CD4-positive, alpha-beta T cell treated with Interferon alpha-2 for 1 hour (primary cell): ENCODE measurements at places on chromosomes 4 and X.

DNA sequence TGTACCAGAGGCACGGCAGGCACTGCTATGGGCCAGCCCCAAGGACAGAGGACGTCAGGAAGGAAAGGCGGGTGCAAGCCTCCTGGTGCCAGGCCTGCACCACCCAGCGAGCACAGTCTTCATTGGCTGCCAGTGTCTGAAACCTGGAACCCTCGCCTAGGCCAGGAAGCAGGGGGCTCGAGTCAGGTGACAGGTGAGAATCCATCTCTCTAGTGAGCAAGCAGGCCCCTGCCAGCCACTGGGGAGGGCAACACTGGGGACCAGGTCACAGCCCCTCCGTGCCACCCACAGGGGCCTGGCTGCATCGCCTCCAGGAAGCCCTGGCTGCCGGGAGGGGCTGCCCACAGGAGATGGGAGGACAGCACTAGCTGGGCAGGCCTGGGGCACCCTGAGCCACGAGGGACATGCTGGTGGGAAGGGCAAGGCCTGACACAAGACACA is 6.9 kb upstream of the HAUS3 start:
- no peak for DNase-seq

DNA sequence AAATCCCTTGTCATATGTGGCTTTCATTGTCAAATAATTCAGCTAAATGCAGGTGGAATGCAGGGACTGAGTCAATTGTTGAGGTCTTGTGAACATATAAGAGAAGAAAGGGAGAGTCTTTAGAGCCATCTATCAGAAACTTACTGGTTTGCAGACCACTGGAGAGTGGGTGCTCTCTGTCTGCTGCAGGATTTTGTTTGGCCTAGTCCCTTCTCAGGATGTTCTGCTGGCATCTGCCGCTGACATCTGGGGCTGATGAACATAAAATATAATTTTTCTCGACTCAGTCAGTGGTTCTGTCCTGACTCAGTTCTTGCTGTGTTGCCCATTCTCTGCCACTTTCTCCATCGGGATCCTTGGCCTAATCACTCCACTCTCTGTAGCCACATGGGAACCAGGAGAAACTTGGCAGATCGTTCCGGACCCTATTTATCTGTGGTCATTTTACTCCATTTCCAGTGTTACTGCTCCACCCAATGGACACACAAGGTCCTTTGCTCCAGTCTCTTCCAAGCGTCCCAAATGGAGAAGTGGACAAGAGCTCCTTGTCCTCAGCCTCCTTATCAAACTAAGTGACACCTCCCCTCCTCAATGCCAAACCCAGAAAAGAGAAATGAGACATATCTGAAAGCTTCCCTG is 436.2 kb downstream of the FAT4 start:
- DNase-seq = no peak

DNA sequence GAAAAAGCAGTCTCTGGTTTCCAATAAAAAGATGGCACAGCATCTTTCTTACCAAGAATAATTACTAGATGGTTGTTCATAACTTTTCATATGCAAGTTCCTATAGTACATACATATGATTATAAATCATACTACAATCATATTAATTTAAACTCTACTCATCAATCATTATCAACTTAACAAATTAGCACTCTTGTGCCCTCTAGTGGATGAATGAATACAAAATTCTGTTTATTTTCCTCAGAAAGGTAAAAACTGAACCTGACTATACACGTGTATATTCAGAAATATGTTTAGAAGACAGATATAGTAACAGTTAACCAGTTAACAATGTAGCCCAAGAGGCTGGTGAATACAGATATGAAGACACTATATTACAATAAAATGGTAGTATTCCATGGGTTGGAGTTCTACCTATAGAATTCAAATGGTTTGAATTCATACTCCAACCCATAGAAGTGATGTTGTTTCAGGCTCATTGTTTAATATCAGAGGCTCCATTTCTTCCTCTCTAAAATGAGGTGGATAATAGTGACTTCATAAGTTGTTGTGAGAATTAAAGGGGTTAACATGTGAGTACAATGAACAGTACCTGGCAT is 100.0 kb downstream of the ADAMTS3 start:
- no peak for DNase-seq

DNA sequence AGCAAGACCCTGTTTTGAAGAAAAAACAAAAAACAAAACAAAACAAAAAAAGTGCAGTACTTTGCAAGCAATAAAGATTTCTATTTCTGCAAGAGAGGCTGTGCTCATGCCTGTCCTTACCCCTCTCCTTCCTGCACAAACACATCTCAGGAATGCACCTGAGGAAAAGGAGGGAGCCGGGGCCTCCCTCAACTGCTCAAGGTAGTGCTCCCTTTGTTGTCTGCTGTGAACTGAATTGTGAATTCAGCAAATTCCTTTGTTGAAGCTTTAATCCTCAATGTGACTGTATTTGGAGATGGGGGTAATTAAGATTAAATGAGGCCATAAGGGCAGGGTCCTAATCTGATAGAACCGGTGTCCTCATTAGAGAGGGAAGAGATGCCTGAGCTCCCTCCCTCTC is 13.9 kb downstream of the FTSJ1 start:
- DNase-seq = no peak

GRCh38 chr4:31983246-31983645 is 1263.1 kb downstream of the PCDH7 start:
- no peak for DNase-seq

GRCh38 chrX:118239178-118239870 is 106.6 kb upstream of the WDR44 start:
- DNase-seq = no peak
